ENCODE measurements at places on chromosomes 1 and 21. TPM values are rescaled to one million over a fixed set of nuclear protein-coding genes. Genes with fewer than 3 reads are reported as not detected.

Gene EGLN1
- polyA plus RNA-seq, result 42.7 TPM

DNA sequence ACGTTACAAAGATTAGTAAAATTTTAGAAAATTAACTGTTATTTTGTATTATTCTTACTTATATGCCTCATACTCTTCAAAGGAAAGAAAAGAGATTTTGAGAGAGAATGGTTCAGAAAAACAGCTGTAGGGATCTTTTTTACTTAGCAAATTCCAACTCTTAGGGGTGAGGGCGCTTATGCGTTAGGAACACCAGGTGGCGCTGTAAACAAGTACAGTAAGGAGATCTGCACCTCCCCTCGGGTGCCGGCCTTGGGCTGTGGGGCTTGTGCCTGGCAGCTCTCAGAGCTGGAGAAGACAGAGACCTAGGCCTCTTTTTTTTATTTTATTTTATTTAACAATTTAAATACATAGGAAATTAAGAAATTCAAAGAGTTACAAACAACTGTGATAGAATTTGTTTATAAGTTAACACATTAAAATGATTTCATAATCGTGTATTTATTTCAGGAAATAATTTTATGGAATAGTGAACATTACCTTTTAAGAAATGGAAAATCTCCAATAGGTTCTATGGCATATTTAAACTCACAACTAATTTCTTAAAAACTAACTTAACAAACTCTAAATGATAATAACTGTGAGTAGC is 32.6 kb downstream of the UTP25 start:
- DNase-seq, result peak; percentile 11

DNA sequence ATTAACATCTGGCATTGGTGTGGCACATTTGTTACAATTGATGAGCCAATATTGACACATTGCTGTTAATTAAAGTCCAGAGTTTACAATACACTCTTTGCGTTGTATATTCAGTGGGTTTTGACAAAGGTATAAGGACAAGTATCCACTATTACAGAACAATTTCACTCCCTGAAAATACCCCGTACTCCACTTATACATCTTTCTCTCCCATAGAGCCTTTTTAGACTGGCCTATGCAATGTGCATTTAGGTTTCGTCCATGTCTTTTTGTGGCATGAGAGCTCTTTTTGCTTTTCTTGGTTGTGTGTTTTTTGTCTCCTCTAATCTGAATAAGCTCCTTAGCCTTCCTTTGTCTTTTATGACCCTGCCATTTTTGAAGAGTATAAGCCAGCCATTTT is 40.6 kb upstream of the TSNAX start:
- DNase-seq, result no peak

DNA sequence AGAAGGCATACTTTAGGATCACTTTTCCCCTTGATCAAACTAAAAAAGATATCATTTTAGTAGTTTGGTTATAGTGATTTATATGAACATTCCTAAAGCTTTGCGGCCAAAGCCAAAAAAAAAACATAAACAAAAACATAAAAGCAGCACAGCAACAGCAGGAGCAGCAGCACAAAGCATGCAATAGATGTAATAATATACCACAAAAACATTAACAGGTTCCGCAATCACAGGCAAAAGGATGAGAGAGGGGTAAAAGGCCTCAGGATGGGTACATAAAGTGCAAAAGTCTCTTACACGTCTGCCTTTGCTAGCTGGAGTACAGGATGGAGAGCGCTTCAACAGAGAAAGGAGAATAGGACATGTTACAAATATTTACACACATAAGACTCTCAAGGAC is 119.0 kb downstream of the COQ8A start:
- DNase-seq, result no peak

GRCh38 chr1:152770411-152770810 is 4.5 kb upstream of the LCE1F start:
- no peak for DNase-seq
